ENCODE measurements at places on chromosomes 2 and 18.

GRCh38 chr2:120624061-120624737 is 111.5 kb upstream of the GLI2 start:
- DNase-seq = no peak

DNA sequence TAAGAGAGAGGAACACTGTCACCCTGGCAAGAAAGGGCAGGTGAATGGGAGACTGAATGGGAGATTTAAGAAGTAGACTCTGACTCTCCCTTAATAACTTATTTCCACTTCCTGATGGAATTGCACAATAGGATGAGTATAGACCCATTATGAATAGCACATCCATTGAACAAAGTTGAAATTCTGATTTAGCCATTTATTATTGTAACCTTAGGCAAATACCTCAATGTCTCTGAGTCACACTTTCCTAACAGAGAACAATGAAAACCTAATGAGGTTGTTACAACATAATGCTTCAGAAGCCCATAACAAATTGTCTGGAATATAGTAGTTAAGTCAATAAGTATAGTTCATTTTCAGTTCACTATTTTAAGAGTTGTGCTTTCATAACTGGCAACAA is 78.9 kb downstream of the NRXN1 start:
- DNase-seq = no peak

DNA sequence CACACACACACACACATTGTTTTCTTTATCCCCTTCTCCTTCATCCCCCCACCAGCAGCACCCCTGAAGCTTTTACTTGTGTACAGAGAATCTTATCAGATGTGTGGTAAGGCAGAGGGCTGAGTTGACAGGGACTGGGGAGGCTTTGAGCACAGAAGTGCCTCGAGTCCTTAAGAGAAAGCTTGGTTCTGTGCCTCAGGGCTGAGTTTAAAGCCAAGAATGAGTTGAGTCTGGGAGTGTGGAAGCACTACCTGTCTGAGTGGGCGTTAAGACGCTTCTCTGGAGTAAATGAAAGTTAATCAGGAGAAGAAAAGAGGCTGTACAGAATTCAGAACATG is 2.7 kb downstream of the ID2 start:
- no peak for DNase-seq

DNA sequence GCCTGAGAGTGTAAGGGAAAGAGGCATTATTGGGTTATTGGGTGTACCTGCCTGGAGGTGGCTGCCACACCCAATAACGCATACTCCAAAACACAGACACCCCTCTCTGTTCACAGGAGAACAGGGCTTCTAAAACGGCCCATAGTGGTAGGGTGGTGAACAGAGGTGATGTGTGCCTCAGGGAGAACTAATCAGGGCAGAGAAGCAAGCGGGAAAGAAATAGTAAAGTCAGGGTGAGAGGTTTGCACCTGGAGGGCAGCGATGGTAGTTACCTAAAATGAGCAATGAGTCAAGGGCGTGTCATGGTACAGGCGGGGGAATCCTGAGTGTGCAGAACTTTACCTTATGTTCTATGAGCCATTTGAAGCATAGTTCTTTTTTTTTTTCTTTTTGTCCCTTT is 21.6 kb upstream of the VPS4B start:
- no peak for DNase-seq

- no peak for DNase-seq
Measured at GRCh38 chr2:235024191-235024860, 72.5 kb downstream of the SH3BP4 start.

GRCh38 chr2:53519918-53520841 is 247.4 kb upstream of the CHAC2 start:
- DNase-seq = no peak

GRCh38 chr2:174444761-174445160 is 42.1 kb downstream of the GPR155 start:
- DNase-seq = no peak

- no peak for DNase-seq
Measured at GRCh38 chr2:232667989-232668583, 29.0 kb upstream of the GIGYF2 start.

- no peak for DNase-seq
Measured at GRCh38 chr2:68060652-68061051, 2.2 kb downstream of the C1D start.

- no peak for DNase-seq
Measured at GRCh38 chr2:16665748-16666448, at the start of gene CYRIA. Gene CYRIA, minus strand, starts transcription at chr2:16665834. Its CDS starts 77,715 bp downstream, at chr2:16588119.

DNA sequence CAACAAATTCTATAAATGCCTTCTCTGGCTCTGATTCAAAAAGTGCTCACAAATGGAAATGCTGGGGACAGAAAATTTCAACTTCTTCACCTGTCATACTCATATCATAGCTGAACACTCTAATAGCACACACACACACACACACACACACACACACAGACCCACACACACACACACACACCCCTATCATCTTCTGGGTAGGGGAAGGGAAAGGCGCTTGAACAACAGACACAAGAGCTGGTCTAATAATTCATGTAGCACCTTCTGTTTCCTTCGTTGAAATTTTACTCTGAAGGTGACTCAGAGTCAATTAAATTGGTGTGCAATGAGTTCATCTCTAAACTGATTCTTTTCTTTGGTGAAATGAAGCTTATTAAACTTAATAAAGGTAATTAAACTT is 32.9 kb downstream of the CD28 start:
- DNase-seq = no peak

GRCh38 chr2:236844711-236845110 is 241.0 kb upstream of the COPS8 start:
- no peak for DNase-seq

- DNase-seq = no peak
Measured at GRCh38 chr2:55159037-55159651, 72.9 kb downstream of the CLHC1 start.

- no peak for DNase-seq
Measured at GRCh38 chr2:96584017-96584416, 47.5 kb downstream of the ARID5A start.

GRCh38 chr18:52237551-52237950 is 102.4 kb upstream of the DCC start:
- no peak for DNase-seq

- DNase-seq = no peak
Measured at GRCh38 chr18:22303927-22304326, 113.8 kb downstream of the CTAGE1 start.

- DNase-seq = no peak
Measured at GRCh38 chr2:70527447-70528080, 26.1 kb downstream of the TGFA start.

DNA sequence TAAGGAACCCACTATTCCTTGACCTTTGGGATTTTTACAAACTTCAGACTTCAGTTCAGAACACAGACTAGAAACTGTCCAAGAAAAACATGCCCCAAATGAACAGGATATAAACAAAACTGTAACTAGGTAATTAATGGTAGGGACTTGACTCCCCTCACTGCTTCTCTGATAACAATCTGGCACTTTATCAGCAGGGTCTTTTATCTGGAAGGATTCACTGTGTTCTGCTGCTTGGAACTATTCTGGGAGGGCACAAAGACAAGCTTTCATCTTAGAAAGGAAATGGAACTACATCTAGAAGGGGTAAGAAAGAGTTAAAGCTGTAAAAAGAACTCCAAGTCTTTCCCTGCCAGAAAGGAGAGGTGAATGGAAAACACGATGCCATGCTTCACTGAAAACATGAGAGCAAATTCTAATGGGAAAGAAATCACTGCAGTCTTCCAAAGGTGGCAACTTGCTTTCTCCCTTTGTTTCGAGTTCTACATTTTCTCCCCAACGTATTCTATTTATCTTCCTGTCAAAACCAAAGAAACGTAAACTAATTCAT is 181.2 kb downstream of the THADA start:
- no peak for DNase-seq

DNA sequence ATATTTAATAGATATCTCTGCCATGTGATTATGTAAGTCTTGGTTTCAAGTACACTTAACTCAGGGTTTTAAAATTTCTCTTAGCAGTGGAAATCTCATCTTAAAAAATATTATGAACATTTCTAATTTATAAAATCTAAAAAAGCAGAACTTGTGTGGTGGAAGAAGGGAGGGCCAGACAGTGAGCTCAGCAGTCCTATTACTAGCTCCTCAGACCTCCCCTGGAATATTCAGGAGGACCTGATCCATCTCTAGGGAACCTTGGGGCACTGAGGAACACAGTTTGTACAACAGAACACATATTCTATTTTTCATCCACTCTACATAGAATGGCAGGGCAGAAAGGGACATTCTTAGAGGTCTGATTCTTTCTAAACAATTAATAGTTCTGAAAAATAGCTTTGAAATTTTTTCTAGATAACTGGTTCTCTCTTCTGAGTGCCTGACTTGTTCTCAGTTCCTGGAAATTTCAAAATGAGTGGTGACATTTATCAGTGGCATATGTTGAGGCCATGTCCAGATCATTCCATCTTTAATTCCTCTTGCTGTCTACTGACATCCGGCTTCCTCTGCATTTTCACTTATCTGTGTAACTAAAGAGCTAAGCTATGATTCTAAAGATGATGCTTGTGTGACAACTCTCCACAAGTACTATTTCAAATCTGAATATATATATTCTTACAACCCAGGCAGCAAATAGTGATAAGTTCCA is 8.2 kb upstream of the MAP4K4 start:
- no peak for DNase-seq

GRCh38 chr2:227536445-227536844 is 62.2 kb upstream of the SCYGR2 start:
- DNase-seq = no peak

GRCh38 chr2:65227020-65227455 is 593 bp upstream of the ACTR2 start:
- no peak for DNase-seq

DNA sequence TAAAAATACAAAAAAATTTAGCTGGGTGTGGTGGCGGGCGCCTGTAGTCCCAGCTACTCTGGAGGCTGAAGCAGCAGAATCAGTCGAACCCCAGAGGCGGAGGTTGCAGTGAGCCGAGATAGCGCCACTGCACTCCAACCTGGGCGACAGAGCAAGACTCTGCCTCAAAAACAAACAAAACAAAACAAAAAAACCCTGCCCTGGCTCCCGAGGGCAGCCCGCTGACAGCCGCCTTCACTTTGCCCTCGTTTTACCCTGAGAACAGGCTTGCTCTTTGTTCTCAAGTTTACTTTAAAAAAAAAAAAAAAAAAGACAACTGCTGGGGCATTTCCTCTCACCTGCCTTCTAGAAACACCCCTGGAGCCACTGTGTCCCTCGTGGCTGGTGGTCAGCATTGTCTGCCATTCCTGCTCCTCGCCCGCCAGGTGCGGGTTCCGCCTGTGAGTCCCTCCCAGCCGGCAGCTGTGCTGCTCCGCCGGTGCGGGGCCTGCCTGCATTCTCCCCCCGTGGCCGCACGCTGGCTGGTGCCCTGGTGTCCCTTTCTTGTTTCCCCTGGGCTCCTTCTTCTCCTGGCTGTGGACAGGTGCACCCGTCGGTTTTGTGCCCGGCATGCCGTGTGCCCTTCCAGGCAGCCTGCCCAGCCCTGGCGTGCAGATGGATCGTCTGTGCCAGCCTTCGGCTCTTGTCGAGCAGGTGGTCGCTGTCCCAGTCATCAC is 105.7 kb downstream of the USP40 start:
- DNase-seq = no peak

- no peak for DNase-seq
Measured at GRCh38 chr2:96554293-96555145, 18.0 kb downstream of the ARID5A start.

DNA sequence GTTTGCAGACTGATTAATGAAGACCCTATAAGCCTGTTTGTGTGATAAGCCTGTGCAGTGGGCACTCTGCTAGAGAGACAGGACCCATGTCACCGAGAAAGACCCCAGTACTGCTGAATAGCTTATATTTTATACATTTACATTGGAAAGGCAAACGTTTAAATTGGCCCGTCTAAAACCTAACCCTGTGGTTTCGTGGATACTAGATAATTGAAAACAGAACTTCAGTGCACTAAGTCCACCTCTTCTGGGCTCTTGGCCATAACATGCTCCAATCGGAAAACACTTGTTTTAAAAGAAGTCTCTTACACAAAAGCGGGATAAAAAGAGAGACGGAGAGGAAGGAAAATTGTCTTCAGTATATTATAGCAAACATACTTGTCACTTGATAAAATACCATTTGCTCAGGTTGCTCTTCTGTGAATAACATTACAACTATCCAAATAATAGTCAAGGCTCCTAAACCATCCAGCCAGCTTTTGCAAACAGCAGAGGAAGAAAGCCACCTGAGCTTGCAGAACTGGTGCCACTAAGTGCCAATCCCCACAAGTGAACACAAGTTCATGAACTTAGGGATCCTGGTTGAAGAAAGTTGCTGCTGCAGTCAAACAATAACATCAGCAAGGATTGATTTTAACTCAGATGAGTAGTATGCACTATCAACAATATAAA is 218.4 kb upstream of the FN1 start:
- DNase-seq = no peak

- DNase-seq = no peak
Measured at GRCh38 chr2:169397697-169398096, 35.4 kb upstream of the LRP2 start.

- DNase-seq = no peak
Measured at GRCh38 chr18:58158008-58158407, 114.0 kb downstream of the NEDD4L start.

All from stimulated activated CD8-positive, alpha-beta memory T cell treated with anti-CD3 and anti-CD28 coated beads, Interleukin-4, amount 100 ng/mL, for 1 hour (primary cell).